B cell (primary cell): ENCODE measurements at places on chromosomes 11 and 22. TPM values are rescaled to one million over a fixed set of nuclear protein-coding genes. Genes with fewer than 3 reads are reported as not detected.

DNA sequence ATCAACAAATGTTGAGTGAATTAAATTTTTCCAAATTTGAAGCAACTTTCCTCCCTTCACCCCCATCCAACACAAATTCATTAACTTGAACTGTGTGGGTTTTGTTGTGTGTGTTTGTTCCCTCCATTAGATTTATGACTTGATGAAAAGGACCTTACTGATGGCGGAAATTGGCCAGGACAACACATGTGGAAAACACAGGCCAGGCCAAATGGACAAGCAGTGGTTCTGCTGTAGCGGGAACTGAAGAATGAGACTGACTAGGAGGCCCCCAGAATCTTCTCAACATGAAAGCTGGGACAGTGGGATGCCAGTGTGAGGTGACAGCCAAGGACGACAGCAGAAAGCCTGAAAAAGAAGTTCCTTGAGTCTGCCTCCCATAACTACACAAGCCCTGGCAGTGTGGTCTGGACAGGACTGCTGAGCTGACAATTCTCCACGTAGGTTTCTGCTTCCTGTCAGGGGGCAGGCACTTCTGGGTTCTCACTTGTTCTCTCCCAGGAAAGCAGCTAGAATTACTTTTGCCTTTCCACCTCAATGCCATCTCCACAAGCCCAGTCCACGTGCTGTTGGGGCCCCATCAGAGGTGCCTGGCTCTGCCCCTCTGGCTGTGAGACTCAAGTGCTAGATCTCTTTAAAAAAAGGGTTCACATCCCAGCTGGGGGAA lies 94.3 kb downstream of the ETS1 start:
- no peak overlapping the region for H3K4me3 ChIP-seq
- H3K27me3 ChIP-seq = no peaks in the 10 kb centered on the region
- H3K27ac ChIP-seq = peak overlapping the region; percentile 82
- H3K4me1 ChIP-seq = peaks cover 68% of the 10 kb centered on the region
- no peak for DNase-seq
- H3K36me3 ChIP-seq = peaks cover 11% of the 10 kb centered on the region

Gene PLAAT2
- not detected in 2 replicates for total RNA-seq

DNA sequence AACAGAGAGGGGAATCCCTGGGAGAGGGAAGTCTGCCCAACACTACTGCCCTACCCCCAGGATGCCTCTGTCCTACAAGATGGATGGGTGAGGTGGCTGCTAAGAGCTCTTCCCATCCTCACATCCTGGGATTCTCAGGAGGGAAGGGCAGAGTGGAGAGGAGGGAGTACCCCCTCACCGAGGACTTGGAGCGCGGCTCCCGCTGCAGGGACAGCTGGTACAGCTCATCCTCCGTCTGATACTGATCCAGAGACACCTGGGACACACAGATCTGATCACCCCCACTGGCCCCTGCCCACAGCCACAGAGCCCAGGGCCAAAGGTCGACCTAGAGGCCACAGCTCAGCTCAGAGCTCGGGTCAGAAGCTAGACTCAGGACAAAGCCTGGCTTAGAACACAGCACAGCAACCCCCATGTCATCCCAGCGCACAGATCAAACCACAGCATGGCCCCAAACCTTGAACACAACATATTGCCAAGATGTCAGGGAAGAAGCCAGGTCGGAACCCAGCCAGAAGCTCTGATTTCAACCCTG lies 8.2 kb downstream of the RASGRP2 start:
- peaks cover 5% of the 10 kb centered on the region for H3K4me1 ChIP-seq
- peaks cover 89% of the 10 kb centered on the region for H3K36me3 ChIP-seq
- no peaks in the 10 kb centered on the region for H3K27me3 ChIP-seq
- H3K4me3 ChIP-seq = no peak overlapping the region
- DNase-seq = no peak

- H3K27ac ChIP-seq = no peak overlapping the region
- H3K27me3 ChIP-seq = no peaks in the 10 kb centered on the region
- H3K4me1 ChIP-seq = no peaks in the 10 kb centered on the region
- no peak for DNase-seq
- no peaks in the 10 kb centered on the region for H3K36me3 ChIP-seq
These were observed 1.9 kb downstream of the MMP7 start for GRCh38 chr11:102528618-102529017.

- H3K27ac ChIP-seq = no peak overlapping the region
- no peak for DNase-seq
- no peak overlapping the region for H3K4me3 ChIP-seq
- peaks cover 66% of the 10 kb centered on the region for H3K4me1 ChIP-seq
- H3K27me3 ChIP-seq = no peaks in the 10 kb centered on the region
These were observed 55.7 kb downstream of the PTPRJ start for GRCh38 chr11:48036011-48036410.
